ENCODE measurements at places on chromosomes 7 and 10.

GRCh38 chr7:10412422-10413019 is 561.2 kb upstream of the PHF14 start:
- H3K27ac ChIP-seq: no peak overlapping the region
- no peaks in the 10 kb centered on the region for H3K27me3 ChIP-seq
- DNase-seq: no peak
- no peaks in the 10 kb centered on the region for H3K4me1 ChIP-seq

GRCh38 chr10:95260909-95261552 is 29.8 kb downstream of the PDLIM1 start:
- H3K36me3 ChIP-seq: peaks cover 51% of the 10 kb centered on the region
- no peak for DNase-seq
- H3K4me3 ChIP-seq: no peak overlapping the region

- no peak overlapping the region for H3K27ac ChIP-seq
- no peaks in the 10 kb centered on the region for H3K36me3 ChIP-seq
- 0 out of 2 replicates have a peak, but pooled peaks cover 2% of the 10 kb centered on the region for H3K27me3 ChIP-seq
- no peak overlapping the region for H3K4me3 ChIP-seq
- no peak for DNase-seq
- H3K4me1 ChIP-seq: no peaks in the 10 kb centered on the region
Measured at GRCh38 chr7:1588978-1589377, 19.1 kb upstream of the PSMG3 start.

DNA sequence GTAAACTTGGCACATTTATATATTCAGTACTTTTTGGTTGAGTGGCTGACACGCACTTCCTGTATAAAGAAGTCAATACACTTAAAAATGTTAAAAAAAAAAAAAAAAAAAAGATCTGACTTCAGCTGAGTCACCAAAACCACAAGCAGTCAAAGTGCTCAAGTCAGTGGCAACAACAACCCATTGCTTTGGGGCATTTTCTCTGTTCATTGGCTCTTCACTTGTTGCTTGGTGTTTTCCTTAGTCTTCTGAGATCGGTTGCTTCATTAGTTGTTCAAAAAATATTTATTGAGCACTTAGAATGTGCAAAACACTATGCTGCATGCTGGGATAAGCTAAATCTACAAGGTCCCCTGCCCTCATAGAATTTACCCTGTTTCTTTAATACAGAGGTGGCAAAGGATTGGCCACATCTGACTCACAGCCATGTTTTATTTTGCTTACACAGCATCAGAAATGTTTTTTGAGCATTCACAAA is 63.7 kb downstream of the ZNRF2 start:
- H3K4me1 ChIP-seq: peaks cover 21% of the 10 kb centered on the region
- H3K36me3 ChIP-seq: no peaks in the 10 kb centered on the region
- H3K27me3 ChIP-seq: no peaks in the 10 kb centered on the region

DNA sequence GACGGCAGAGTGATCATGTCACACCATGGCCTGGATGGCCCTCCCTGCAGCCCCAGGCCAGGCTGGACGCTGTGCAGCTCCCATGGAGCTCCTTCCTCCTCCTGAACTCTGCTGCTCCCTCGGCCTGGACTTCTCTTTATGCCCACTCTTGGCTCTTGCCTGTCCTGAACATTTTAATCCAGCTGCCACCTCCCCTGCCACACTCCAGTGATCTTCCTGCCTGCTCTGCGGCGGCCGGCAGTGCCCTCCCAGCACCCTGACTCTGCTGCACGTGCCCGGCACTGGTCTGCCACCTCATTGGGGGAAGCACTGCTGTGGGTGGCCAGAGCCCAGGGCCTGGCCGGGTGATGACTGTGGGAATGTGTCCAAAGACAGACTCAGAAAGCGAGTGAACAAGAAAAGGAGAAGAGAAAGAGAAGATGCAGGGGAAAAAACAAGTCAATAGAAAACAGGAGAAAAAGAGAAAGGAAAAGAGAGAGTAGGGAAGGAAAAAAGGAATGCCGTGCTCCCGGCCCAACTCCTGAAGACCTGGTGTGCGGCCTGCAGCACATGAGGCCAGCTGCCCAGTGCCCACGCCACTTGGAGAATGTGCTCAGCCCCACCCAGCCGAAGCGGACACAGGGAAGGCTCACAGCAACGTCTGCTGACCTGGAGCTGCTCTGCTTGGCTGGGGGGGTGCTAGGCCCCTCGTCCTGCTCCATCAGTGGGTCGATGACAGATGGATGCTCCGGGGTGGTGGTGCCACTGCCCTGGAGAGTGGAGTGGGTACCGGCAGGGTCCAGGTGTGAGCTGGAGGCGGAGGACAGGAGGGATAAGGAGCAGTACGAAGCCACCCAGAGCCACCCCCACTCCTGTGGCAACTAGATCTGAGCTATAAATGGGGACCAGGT is 115.9 kb downstream of the DLG5 start:
- no peak for DNase-seq
- no peaks in the 10 kb centered on the region for H3K4me1 ChIP-seq
- H3K4me3 ChIP-seq: no peak overlapping the region
- no peaks in the 10 kb centered on the region for H3K27me3 ChIP-seq

DNA sequence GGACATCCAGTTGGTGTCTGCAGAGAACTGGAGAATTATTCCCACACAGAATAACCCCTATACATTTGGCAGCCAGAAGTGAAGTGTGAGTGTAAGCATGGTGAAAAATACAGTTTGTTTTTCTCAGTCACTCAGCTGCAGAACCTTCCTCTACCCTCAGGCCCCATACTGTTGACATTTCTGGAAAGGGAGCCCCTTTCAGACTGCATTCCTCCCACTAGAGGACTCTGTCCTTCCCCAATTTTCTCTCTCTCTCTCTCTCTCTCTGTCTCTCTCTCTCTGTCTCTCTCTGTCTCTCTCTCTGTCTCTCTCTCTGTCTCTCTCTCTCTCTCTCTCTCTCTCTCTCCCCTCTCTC is 86.8 kb upstream of the STEAP1B start:
- H3K4me3 ChIP-seq: no peak overlapping the region
- H3K27me3 ChIP-seq: no peaks in the 10 kb centered on the region
- no peak overlapping the region for H3K27ac ChIP-seq
- H3K36me3 ChIP-seq: no peaks in the 10 kb centered on the region

GRCh38 chr7:73865738-73866445 is 4.9 kb downstream of the TMEM270 start:
- peak; percentile 58 for DNase-seq
- no peaks in the 10 kb centered on the region for H3K27me3 ChIP-seq
- no peaks in the 10 kb centered on the region for H3K36me3 ChIP-seq
- H3K4me3 ChIP-seq: no peak overlapping the region
- no peak overlapping the region for H3K27ac ChIP-seq

DNA sequence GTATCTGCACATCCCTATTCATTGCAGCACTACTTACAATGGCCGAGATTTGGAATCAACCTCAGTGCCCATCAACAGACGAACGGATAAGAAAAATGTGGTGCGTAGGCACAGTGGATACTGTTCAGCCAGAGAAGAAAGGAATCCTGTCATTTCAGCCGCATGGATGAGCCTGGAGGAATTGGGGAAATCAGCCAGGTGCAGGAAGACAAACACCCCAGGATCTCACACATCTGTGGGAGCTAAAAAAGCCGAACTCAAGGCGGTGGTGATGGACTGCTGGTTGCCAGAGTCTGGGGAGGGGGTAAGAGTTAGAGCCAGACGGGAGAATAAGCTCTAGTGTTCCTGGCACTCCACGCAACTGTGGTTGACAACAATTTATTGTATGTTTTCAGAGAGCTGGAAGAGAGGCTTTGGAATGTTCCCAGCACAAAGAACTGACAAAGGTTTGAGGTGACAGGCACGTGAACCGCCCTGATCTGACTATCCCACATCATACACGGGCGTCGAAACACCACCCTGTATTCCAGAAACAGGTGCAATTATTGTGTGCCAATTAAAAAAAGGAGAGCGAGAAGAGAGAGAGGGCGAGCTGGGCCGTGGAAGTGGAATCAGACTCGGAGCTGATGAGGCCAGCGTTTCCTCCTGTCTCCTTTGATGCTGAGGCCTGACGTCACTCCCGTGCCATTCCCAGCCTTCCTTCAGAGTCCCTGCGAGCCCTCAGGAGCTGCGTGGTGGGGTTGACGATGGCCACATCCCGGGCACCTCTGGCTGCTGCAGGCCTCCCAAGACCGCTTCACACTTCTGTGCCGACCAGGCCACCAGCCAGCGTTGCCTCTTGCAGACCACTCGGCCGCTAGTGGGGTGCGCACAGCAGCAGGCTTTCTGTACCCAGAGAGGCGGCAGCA is 189.5 kb downstream of the DNAJB6 start:
- H3K27me3 ChIP-seq: no peaks in the 10 kb centered on the region
- DNase-seq: no peak
- H3K4me3 ChIP-seq: no peak overlapping the region

- H3K27me3 ChIP-seq: no peaks in the 10 kb centered on the region
- H3K27ac ChIP-seq: no peak overlapping the region
- H3K4me1 ChIP-seq: no peaks in the 10 kb centered on the region
- no peaks in the 10 kb centered on the region for H3K36me3 ChIP-seq
Measured at GRCh38 chr10:77546042-77546441, 91.6 kb downstream of the KCNMA1 start.

DNA sequence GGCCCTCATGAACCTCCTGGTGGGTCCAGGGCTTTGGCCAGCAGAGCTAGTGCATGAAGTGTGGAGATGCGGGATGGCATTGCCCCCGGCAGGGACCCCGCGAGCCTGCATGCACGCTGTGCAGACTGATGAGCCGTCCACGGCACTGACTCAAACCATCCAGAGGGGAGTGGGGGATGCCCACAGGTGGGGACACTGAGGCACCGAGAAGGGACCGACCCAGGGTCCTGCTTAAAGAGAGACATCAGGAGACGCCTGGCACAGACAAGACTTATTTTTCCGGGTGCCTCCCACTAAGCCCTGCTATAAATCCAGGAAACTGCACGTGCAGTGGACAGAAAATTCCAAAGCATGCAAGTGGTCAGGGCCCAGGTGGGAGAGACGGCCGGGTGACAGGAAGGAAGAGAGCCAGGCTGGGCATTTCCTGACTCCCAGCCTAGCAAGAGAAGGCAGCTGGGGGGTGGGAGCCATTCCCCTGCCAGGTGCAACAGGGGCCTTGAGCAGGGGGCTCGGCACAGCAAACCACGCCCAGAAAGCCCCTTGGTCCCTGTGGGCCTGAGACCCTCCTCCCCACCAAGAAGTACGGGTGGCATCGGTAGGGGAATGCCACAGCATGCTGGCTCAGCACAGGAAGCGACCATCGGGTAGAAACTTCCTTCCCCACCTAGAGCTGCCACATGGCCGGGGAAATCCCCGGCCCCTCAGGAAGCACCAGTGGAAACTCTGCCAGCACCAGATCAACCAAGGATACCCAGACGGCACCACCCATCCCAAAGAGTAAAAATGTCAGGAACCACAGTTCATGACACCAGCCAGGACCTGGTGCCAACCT is 91.5 kb downstream of the FOXL3 start:
- no peaks in the 10 kb centered on the region for H3K4me1 ChIP-seq
- H3K27ac ChIP-seq: no peak overlapping the region
- no peaks in the 10 kb centered on the region for H3K36me3 ChIP-seq
- H3K4me3 ChIP-seq: no peak overlapping the region
- no peak for DNase-seq

GRCh38 chr10:63812501-63812900 is 291.3 kb downstream of the REEP3 start:
- H3K27me3 ChIP-seq: no peaks in the 10 kb centered on the region
- H3K27ac ChIP-seq: no peak overlapping the region
- no peak overlapping the region for H3K4me3 ChIP-seq
- H3K36me3 ChIP-seq: no peaks in the 10 kb centered on the region

DNA sequence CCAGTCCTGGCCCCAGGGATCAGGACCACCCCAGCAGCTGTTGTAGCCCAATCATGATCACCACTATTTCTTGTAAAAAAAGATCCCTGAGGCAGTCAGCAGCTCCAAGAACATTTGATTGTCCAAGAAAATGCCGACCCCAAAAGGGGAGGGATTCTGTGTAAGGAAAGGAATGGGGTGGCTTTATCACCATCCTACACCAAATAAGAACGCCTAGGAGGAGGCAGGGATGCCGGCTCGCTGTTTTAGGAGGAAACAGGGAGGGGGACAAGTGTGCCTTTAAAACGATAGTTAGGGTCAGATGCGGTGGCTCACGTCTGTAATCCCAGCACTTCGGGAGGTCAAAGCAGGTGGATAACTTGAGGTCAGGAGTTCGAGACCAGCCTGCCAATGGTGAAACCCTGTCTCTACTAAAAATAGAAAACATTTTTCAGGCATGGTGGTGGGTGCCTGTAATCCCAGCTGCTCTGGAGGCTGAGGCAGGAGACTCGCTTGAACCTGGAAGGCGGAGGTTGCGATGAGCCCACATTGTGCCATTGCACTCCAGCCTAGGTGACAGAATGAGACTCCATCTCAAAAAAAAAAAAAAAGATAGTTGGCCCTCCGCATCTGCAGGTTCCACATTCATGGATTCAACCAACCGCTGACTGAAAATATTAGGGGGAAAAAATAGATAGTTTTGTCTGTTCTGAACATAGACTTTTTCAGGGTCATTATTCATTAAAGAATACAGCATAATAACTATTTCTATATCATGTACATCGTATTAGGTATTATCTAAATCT is 63.6 kb downstream of the PDIA4 start:
- no peak for DNase-seq
- H3K27me3 ChIP-seq: no peaks in the 10 kb centered on the region
- H3K36me3 ChIP-seq: no peaks in the 10 kb centered on the region

- DNase-seq: no peak
- peaks cover 3% of the 10 kb centered on the region for H3K4me1 ChIP-seq
- H3K36me3 ChIP-seq: no peaks in the 10 kb centered on the region
- H3K4me3 ChIP-seq: no peak overlapping the region
Measured at GRCh38 chr10:75165684-75166622, 44.6 kb upstream of the VDAC2 start.

DNA sequence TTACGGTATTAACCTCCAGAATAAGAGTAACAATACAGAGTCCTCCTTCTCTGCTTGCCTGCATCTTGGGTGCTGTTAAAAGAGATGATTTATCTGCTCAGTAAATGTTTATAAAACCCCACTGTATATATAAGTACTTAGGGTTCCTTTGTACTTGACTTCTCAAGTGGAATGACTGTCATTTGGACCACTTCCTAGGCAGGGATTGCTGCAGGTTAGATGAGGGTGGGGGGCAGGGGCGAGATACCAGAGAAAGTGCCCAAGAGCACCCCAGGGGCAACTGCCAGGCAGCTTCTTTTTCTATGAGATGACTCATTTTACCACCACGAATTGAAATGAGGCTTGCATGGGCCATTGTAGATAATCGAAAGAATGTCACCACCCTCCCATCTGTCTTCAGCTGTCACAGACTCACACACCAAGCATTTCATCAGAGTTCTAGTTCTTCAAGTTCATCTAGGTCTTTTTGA is 421.9 kb upstream of the GALNT17 start:
- DNase-seq: no peak
- no peak overlapping the region for H3K27ac ChIP-seq
- peaks cover 24% of the 10 kb centered on the region for H3K4me1 ChIP-seq
- H3K36me3 ChIP-seq: peaks cover 4% of the 10 kb centered on the region
- H3K27me3 ChIP-seq: no peaks in the 10 kb centered on the region

GRCh38 chr7:38801786-38802185 is 107.2 kb downstream of the VPS41 start:
- H3K36me3 ChIP-seq: no peaks in the 10 kb centered on the region
- H3K4me3 ChIP-seq: no peak overlapping the region
- no peaks in the 10 kb centered on the region for H3K27me3 ChIP-seq
- H3K4me1 ChIP-seq: no peaks in the 10 kb centered on the region
- no peak for DNase-seq

- H3K4me3 ChIP-seq: no peak overlapping the region
- H3K4me1 ChIP-seq: no peaks in the 10 kb centered on the region
- no peak for DNase-seq
- H3K27ac ChIP-seq: no peak overlapping the region
Measured at GRCh38 chr7:129719980-129720732, 108.6 kb downstream of the NRF1 start.

GRCh38 chr7:2017914-2018568 is 214.7 kb downstream of the MAD1L1 start:
- DNase-seq: no peak
- H3K4me3 ChIP-seq: no peak overlapping the region
- H3K4me1 ChIP-seq: no peaks in the 10 kb centered on the region
